ENCODE measurements at places on chromosomes 16 and 17. TPM values are rescaled to one million over a fixed set of nuclear protein-coding genes. Genes with fewer than 3 reads are reported as not detected.

DNA sequence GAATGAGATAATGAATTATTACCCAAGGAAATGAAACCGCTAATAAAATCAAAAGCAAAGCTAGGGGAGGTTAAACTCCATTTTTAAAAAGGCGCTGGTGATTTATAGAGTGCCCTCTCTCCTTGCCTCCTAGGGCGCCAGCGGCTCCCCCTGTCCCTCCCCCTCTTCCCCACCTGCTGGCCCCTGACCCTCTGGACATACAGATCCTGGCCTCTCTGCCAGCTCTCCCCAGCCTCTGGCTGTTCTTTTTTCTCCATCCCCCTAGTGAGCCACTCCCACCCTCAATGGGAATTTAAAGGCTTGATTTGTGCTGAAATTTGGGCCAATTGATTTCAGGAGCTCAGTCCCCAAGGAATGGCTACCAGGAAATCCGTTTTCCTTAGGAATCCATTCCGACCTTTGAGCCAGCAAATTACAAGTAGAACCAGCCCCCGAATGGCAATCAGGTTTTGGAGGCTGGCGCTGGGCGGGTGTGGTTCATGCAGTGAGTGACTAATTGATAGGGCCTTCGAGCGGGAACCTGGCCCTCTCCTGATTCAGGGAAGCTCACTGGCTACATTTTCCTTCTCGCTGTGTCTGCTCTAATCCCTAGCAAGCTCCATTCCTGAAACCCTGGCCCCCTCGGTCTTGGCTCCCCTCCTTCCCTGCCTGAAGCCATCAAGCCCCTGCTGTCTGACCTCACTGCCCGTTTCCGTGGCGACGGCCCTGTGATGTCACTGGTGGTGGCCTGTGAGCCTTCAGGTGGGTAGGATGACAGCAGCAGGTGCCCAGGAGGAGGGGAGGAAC, 141.9 kb upstream of the SDK2 start:
- no peak for DNase-seq

GRCh38 chr16:11319529-11320146, 25.6 kb upstream of the RMI2 start:
- DNase-seq = no peak

- no peak for DNase-seq
Observed at GRCh38 chr17:64261417-64262145, 1.5 kb downstream of the TEX2 start.

DNA sequence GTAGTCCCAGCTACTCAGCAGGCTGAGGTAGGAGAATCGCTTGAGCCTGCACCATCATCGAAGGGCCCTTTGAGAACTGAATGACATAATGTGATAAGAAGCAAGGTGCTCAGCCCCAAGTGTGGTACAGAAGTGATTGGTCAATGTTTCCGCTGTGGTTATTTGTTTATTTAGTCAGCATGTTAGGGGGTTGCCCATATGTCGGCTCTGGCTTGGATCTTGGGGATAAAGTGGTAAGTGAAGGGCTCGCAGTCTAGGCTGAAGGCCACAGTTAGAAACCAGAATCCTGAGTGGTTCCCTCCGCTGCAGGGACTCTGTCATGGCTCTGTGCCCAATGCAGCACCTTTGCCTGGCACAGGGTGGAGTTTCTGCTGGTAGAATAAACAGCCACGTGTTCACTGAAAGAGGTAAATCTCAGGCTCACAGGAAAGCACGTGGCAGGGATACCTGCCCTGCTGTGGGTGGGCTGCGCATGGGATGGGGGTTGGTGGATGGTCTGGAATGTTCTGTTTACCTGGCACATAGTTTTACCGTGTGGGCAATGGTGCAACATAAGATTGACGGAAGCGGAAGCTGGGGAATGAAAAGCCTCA, 35.4 kb downstream of the SYT17 start:
- peak; percentile 27 for DNase-seq

GRCh38 chr17:60073063-60073462, 5.7 kb downstream of the HEATR6 start:
- DNase-seq = no peak

- no peak for DNase-seq
Observed at GRCh38 chr17:43403846-43404245, 5.1 kb downstream of the ARL4D start.

GCGR gene
- not detected for polyA plus RNA-seq
